ENCODE measurements at places on chromosomes 4 and X.
A peak's percentile ranks its signal among the peaks of the same experiment; 100 is the strongest.

- DNase-seq: no peak
Measured at GRCh38 chr4:107640197-107640596, 79.8 kb downstream of the PAPSS1 start.

DNA sequence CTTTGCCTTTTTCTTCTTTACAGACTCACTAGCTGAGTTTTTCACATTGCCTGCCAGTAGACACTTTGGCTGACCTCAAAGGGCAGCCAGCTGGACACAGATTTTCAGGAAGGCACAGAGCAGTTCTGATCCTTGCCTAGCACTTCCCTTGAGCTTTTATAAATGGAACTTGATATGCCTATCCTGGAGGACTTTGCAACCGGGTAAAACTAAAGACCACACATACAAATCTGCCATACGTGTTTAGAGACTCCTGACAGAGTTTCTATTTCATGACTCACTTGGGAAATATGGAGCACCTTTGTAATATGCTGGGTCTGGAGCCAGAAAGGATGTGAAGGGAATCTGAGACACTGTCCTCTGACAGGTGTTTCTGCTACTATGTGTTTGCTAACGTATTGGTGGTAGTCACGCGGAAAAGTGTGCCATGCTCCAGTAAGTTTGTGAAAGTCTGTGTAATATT lies 56.7 kb upstream of the RASSF6 start:
- DNase-seq: no peak

GRCh38 chrX:129961180-129962083 lies 21.0 kb upstream of the BCORL1 start:
- peak; percentile 70 for DNase-seq

DNA sequence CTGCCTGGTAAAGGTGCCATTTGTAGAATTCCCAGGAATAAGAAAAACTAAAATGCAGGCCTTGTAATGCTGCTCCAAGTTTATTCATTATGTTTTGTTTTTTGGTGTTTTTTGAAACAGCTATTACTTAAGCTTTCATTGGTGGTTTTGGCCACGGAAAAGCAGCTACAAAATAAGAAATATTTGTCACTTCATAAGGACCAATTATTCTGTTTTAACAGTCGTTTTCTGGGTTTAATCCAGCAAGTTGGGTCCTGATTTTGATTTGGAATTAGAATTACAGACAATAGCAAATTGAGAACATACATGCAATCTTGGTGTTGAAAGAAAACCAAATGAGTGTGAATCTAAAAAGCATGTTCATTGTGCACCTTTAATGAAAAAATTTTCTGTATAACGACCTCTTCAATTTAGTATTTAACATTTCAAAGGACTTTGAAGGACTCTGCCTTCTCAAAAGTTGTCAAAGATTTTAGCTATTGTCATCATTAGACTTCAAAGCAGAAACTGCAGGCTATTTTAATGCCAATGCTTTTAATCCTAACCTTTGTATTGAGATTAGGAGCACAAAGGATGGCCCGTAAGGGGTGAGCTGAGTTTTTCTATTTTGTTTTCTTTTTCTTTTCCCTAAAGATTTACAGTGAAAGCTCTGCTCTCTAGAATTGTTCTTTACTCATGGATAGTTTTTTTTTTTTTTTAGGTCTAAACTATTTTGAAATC lies 26.7 kb upstream of the STOX2 start:
- DNase-seq: no peak

GRCh38 chr4:135244056-135244455 lies 1042.5 kb upstream of the PABPC4L start:
- no peak for DNase-seq

All from ecto neural progenitor cell (in vitro differentiated cells).